H9 (cell line): ENCODE measurements at places on chromosomes 6 and 20. TPM values are rescaled to one million over a fixed set of nuclear protein-coding genes. Genes with fewer than 3 reads are reported as not detected.

GRCh38 chr20:14341801-14342200 lies 4.4 kb upstream of the FLRT3 start:
- no peak for DNase-seq
- no peaks in the 10 kb centered on the region for H3K4me1 ChIP-seq
- H3K27me3 ChIP-seq = no peaks in the 10 kb centered on the region

DNA sequence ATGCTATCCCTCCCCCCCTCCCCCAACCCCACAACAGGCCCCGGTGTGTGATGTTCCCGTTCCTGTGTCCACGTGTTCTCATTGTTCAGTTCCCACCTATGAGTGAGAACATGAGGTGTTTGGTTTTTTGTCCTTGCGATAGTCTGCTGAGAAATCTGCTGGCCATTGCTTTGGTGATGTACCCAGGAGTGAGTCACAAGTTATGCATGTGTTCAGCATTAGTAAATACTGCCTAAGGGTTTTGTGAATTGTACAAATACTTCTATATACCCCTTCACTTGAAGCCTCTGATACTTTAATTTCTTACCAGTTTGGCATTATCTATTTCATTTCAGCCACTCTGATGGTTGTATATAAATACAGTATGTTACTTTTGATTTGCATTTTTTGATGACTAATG lies 711.3 kb upstream of the GJE1 start:
- no peaks in the 10 kb centered on the region for H3K4me1 ChIP-seq
- H3K27ac ChIP-seq = no peak overlapping the region
- peaks cover 2% of the 10 kb centered on the region; the same call in 1 of the 3 replicates for H3K36me3 ChIP-seq
- no peak for DNase-seq

DNA sequence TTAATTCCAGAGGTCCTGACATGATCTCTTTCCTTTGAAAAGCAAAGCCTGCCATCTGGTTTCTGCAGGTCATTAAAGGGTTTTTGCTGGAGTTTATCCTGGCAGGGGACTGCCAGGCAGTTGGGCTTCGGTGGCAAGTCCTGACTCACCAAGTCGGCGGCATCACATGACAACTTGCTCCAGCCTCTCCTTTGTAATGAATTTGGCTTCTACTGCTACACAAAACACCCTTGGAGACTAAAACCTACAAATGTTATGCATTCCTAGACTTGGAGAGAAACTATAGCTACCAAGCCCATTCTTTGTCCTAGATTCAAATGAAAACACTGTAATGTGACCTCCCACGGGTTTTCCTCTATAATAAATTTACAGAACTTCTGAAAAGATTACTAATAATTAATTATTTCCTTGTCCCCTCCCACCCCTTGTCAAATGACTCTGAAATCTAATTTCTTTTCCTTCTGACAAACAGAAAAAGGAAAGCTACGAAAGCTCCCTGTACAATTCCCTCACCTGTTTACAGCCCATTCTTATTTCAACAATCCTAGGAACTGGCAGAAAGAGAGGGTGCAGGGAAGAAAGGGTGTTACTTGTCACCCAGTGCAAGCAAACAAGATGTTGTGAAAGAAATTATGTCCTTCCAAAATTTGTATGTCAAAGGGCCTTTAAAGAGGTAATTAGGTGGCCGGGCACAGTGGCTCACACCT lies 62.9 kb downstream of the QRSL1 start:
- no peaks in the 10 kb centered on the region for H3K27me3 ChIP-seq
- H3K27ac ChIP-seq = peak overlapping the region; percentile 42
- DNase-seq = peak; percentile 81
- no peak overlapping the region for H3K4me3 ChIP-seq
- H3K36me3 ChIP-seq = no peaks in the 10 kb centered on the region
- peaks cover 6% of the 10 kb centered on the region; the same call in 1 of the 2 replicates for H3K4me1 ChIP-seq

DNA sequence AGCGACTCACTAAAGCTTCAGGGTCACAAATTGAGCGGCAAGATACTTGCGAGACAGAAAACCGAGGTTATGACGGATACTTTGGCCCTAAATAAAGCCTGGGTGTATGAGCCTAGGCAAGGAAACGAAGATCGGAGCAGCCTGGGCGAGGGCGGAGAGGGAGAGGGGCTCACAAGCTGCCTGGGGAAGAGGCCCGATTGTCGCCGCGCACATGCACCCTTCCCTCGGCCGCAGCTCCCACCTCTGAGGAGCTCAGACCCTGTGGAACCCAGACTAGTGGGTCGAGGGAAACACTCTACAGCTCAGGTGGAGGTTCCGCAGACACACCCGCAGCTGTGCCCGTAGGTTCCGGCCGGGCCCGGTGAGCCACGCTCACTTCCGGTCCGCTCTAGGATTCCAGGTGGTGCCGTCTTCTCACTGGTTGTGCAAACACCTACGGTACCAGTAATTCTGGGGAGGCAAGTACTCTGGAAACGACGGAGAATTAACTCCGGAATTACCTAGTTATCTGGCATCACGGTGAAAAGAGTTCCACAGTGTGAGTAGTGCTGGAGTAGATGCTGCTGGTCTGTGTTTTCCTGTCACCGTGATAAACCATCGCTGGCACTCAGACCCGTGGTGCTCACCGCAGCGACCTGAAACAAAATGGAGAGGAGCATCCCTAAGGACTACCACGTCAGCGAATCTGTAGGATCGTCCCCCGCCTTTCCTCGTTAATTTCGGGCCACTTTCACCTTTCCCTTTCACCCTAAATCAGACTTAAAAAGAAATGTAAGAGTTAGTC lies 61.5 kb downstream of the GPX5 start:
- H3K27me3 ChIP-seq = no peaks in the 10 kb centered on the region
- no peaks in the 10 kb centered on the region for H3K36me3 ChIP-seq
- DNase-seq = peak; percentile 90
- peak overlapping the region; percentile 58 for H3K27ac ChIP-seq
- peak overlapping the region; percentile 98 for H3K4me3 ChIP-seq

DNA sequence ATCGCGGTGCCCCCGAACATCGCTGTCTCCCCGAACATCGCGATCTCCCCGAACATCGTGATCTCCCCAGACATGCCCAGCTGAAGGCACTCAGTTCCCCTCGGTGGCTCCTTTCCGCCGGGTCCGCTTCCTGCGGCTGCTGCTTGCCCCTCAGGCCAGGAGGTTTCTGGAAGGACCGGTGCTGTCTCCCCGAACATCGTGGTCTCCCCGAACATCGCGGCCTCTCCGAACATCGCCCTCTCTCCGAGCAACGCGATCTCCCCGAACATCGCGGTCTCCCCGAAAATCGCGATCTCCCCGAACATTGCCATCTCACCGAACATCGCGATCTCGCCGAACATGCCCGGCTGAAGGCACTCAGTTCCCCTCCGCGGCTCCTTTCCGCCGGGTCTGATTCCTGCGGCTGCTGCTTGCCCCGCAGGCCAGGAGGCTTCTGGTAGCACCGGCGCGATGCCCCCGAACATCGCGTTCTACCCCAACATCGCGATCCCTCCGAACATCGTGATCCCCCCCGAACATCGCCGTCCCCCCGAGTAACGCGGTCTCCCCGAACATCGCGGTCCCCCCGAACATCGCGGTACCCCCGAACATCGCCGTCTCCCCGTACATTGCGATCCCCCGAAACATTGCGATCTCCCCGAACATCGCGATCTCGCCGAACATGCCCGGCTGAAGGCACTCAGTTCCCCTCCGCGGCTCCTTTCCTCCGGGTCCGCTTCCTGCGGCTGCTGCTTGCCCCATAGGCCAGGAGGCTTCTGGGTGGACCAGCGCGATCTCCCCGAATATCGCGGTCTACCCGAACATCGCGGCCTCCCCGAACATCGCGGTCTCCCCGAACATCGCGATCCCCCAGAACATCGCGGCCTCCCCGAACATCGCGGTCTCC lies 808 bp downstream of the ULBP1 start:
- H3K27ac ChIP-seq = no peak overlapping the region
- peaks cover 4% of the 10 kb centered on the region for H3K36me3 ChIP-seq
- 0 out of 2 replicates have a peak, but pooled peaks cover 2% of the 10 kb centered on the region for H3K4me1 ChIP-seq
- H3K4me3 ChIP-seq = peak overlapping the region; percentile 83

DNA sequence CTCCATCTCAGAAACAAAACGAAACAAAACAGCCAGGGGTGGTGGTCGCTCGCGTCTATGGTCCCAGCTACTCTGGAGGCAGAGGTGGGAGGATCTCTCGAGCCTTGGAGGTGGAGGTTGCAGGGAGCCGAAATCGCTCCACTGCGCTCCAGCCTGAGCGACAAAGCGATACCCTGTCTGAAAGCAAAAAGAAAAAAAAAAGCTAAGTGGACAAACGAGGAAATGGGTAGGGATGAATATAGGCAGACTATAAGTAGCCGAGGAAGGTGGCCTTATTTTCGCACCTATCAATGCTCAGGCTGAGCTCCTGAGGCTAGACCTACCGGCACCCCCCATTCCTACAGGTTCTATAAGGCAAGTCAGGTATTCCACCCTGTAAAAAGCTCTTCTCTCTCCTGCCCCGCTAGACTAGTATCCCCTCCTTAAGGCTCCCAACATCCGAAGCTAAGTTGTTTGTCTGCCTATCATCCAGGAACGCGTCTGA lies 650 bp upstream of the CASP8AP2 start:
- H3K4me3 ChIP-seq = peak overlapping the region; percentile 89
- H3K27me3 ChIP-seq = no peaks in the 10 kb centered on the region
- no peaks in the 10 kb centered on the region for H3K4me1 ChIP-seq
- peaks cover 30% of the 10 kb centered on the region for H3K36me3 ChIP-seq
- H3K27ac ChIP-seq = no peak overlapping the region
- DNase-seq = no peak

- H3K36me3 ChIP-seq = peaks cover 3% of the 10 kb centered on the region; the same call in 1 of the 3 replicates
Measured at GRCh38 chr20:23832775-23833513, 6.4 kb upstream of the CST2 start.

DNA sequence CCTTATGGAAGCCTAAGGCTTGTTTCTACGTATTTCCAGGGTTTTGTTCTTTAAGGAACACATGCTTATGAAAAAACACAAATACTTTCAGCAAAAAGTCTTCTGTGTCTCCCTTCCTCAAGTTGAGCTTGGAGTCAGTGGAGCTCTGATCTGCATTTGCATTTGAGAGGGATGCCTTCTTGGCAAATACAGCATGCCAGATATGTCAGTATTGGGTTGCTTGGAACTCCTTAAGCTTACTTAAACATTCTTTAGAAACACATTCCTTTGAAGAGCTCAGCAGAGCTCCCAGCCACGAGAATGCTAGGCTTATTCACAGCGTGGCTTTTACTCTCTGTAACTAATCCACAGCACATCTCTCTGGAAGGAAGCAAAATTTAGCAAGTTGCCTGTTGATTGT lies 68.3 kb downstream of the ANKRD6 start:
- peaks cover 2% of the 10 kb centered on the region; the same call in 1 of the 2 replicates for H3K4me1 ChIP-seq
- no peak overlapping the region for H3K27ac ChIP-seq
- no peaks in the 10 kb centered on the region for H3K27me3 ChIP-seq
- DNase-seq = no peak
- no peak overlapping the region for H3K4me3 ChIP-seq

DNA sequence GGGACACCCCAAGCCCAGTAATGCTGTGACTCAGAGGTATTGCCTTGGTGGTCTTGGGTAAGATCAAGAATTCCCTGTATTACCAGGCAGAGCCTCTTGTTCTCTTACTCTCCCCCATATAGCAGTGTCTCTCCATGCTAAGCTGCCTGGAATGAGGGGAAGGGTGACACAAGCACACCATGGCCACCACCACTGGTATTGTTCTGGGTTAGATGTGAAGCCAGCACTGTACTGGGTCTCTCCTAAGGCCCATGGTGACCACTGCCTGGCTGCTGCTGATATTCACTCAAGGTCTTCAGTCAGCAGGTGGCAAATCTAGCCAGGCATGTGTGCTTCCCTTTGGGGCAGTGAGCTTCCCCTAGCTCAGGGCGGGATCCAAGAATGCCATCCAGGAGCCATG lies 36.5 kb downstream of the TAF11 start:
- no peak overlapping the region for H3K4me3 ChIP-seq
- peaks cover 7% of the 10 kb centered on the region; the same call in 1 of the 2 replicates for H3K4me1 ChIP-seq
- no peak overlapping the region for H3K27ac ChIP-seq
- DNase-seq = no peak
- H3K27me3 ChIP-seq = no peaks in the 10 kb centered on the region

DNA sequence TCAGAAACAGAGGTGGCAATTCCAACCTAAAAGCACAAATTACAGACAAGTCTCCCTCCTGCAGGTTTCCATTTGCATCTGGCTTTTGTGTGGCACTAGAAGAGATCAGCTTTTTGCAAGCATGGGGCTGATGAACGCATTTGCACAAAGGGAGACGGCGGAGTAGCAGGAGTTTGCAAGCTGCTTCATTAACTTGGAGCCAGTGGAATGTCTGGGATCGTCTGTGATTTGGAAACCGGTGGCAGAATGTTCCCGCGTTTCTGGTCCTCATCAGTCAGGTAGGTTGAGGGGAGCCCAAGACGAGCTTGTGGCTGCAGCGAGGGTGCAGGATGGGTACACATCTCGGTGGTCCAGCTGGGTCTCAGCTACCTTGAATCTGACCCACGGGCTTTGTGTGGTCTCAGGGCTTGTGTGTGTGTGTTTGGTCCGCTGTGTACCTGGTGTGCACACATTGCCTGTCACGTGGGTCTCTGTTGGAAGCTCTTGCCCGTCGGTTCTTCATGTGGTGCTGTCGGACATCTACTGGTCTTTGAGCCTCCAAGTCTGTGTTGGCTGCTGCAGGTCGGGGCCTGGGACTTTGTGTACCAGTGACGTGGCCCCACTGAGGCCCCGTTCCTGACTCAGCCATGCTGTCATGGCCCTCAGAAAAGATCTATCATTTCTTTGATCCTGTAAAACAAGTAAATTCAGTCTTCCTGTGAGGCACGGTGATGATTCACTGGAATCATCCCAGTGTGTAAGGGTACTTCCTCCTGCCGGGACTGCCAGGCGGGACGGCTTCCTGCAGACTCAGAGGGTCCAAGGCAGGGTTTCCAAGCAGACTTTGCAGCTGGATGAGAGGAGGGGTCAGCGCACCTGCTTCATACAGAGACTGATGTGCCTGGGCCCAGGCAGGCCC lies 12.4 kb upstream of the MYT1 start:
- H3K4me1 ChIP-seq = no peaks in the 10 kb centered on the region; the same call in 1 of the 2 replicates
- peaks cover 3% of the 10 kb centered on the region; the same call in 2 of the 3 replicates for H3K36me3 ChIP-seq
- no peak overlapping the region for H3K4me3 ChIP-seq
- H3K27ac ChIP-seq = no peak overlapping the region

DNA sequence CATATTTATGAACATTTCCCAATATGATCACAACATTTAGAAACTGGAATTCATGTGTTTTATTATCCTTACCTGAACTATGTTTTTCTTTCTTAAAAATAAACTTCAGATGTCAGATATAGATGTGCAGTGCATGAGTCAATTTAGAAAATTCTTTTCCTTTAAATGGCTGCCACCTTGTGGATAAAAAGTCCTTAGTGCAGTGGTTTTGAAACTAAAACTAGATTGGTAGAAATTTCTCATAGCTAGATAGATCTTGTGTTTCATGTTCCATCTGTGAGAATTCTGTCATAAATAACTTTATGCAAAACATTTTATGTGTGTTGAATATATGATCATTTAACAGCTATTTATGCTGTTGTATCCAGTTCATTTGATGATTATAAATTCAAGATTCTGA lies 134.9 kb downstream of the KLHL32 start:
- no peaks in the 10 kb centered on the region for H3K27me3 ChIP-seq
- no peak for DNase-seq
- H3K4me3 ChIP-seq = no peak overlapping the region
- no peaks in the 10 kb centered on the region for H3K4me1 ChIP-seq
- no peak overlapping the region for H3K27ac ChIP-seq
- H3K36me3 ChIP-seq = no peaks in the 10 kb centered on the region

GRCh38 chr20:18712131-18712530 lies 101.5 kb upstream of the SCP2D1 start:
- H3K4me3 ChIP-seq = no peak overlapping the region
- no peaks in the 10 kb centered on the region for H3K27me3 ChIP-seq
- H3K4me1 ChIP-seq = no peaks in the 10 kb centered on the region; the same call in 1 of the 2 replicates
- H3K27ac ChIP-seq = no peak overlapping the region
- DNase-seq = no peak
- H3K36me3 ChIP-seq = no peaks in the 10 kb centered on the region; the same call in 2 of the 3 replicates

- no peaks in the 10 kb centered on the region; the same call in 1 of the 2 replicates for H3K4me1 ChIP-seq
- no peak overlapping the region for H3K4me3 ChIP-seq
- H3K27me3 ChIP-seq = no peaks in the 10 kb centered on the region
- no peak for DNase-seq
Measured at GRCh38 chr6:72035966-72036365, 149.6 kb downstream of the RIMS1 start.

ASIP gene
- total RNA-seq = not detected in 2 replicates

RHAG gene
- not detected in 2 replicates for total RNA-seq

TRIM40 gene
- not detected in 2 replicates for total RNA-seq

SCRT2 gene
- not detected in 2 replicates for total RNA-seq
